ENCODE measurements at places on chromosomes 4 and X.

DNA sequence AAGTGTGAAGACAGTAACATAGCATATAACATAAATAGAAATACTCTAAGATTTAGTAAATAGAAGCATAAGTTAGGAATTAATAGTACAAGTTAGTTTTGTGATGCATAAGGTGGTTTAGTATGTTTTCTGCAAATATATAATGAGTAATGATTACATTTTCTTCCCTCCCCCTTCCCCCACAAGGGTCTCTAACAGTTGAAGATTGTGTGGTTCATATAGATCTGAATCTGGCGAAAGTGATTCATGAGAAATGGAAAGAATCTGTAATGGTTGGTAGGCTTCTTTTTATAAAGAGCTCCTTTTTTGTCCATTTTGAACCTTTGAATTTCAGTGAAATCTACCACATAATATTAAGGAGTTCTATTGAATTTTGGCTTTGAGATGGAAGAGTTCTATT lies 66.3 kb downstream of the N4BP2 start:
- no peak for DNase-seq

DNA sequence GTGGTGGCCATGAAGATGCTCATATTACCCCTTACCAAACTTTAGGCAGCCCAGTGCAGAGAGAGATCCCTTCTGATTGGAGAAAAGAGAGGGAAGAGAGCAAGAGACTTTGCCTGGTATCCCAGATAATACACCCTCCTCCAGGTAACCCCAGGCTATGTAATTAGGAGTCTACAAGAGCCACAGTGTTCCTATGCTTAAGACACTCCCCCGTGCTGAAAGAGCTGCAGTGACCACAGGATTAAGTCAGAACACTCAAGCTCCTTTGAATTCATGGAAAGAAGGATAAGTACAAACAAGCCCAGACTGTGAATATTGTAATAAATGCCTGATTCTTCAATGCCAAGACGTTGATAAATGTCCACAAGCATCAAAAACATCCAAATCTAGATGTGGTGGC lies 41.4 kb downstream of the PABPC4L start:
- no peak for DNase-seq

- no peak for DNase-seq
Measured at GRCh38 chr4:121009578-121010478, 62.5 kb downstream of the NDNF start.

DNA sequence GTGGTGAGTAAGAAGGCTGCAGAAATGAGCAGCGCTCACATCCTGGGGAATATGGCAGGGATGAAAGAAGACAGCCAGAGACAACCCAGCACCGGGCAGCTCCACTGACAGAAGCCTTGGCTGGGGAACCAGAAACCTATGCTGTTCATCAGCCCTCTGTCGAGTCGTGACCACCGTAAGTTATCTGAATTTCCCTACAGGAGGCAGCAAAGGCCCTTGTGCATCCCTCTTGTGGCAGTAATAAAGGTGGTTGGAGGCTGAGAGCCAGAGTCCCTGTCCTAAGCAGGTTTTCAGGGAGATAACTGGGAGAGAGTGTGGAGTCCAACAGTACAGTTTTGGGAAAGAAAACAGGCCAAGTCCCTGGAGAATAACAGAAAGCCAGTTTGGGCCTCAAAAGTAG lies 194.0 kb upstream of the BOD1L1 start:
- no peak for DNase-seq

DNA sequence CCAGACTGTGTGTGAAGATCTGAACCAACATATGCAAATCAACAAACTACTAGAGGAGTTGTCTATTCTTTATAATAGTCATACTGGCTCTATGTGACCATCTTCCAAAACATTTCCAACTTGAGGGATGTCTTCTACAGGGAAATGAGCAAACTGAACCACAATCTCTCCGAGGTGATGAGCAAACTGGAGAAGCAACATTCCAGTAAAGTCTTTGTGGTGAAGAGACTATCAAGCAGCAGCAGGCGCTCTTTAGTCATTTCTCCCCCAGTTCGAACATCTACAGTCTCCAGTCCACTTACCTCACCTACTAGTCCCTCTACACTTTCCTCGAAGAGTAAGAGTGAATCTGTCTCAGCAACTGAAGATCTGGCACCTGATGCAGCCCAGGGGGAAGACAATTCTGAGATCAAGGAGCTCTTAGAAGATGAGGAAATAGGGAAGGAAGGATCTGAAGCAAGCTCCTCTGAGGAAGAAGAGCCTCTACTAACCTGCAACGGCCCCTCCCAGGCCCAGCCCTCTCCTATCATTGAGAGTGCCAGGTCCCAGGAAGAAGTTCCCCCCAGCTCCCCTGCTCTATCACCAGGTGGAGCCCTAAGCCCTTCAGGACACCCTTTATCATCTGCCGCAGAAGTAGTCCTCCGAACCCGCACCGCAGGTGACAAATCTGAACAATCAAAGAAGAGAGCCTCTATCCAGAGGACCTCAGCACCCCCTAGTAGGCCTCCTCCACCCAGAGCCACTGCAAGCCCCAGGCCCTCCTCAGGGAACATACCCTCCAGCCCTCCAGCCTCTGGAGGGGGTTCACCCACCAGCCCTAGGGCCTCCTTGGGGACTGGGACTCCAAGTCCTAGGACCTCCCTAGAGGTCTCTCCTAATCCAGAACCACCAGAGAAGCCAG lies 98.1 kb downstream of the HNRNPD start:
- DNase-seq = no peak

DNA sequence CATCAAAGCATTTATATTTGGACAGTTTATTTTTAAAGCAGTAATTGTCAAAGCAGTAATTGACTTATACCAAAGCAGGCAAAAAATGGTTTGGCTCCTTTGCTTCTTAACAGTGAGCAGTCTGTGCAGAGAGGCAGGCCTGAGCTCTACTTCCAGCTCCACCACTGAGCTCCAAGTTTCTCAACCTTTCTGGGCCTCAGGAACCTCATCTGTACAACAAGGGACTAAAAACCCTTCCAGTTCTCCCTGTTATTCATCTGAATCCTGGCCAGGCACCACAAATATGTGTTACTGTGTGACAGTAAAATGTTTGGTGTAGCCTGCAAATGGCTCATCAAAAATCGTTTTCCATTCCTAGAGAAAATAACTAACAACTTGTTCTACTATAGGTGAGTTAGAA lies 88.7 kb upstream of the TTC29 start:
- no peak for DNase-seq

DNA sequence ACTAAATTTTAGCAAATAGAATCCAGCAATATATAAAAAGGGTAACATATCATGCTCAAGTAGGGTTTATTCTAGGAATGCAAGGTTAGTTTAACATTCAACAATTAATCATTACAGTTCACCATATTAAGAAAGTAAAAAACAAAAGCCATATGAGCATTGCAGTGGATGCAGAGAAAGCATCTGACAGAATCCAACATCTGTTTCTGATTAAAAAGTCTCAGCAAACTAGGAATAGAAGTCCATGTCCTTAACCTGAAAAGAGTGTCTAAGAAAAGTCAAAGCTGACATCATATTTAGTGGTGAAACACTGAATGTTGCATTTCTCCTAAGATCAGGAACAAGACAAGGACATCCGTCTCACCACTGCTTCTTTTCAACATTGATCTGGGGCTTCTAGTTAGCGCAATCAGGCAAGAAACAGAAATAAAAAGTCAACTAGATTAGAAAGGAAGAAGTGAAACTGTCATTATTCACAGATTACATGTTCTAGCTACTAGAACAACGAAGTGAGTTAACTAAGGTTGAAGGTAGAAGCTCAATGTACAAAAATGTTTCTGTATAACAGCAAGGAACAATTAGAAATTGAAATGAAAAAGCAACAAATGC lies 49.3 kb downstream of the MRPL1 start:
- no peak for DNase-seq

GRCh38 chr4:39834269-39834668 lies 136.3 kb downstream of the UBE2K start:
- DNase-seq = no peak

DNA sequence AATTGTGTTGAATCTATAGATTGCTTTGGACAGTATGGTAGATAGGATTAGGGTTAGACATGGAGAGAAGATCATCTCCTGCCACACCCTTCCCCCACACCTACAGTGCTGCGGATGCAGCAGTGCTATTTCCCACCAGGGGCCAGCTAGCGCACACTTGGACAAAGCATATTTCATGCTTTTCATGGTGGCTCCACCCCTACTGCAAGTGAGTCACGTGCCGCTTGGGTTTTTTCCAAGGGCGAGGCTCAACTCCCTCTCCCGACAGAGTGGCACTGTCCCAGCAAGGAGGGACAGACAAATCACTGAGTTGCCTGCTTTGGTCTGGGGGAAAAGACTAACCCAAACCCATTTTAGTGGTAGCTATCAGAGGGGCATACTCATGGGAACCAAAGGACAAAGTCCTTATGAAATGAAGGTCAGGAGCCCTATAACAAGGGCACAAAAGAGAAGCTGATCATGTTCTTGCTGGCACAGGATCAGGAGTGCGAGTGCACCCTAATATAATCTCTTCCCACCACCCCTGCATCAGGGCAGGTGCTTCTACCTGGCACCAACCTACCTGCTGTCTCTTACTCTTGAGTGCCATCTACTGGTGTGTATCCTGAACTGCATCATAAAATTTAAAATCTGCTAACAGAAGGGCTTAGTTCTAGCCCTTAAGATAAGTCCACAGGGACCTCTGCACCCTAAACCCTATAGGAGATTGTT lies 55.1 kb upstream of the PGAM4 start:
- DNase-seq = no peak

DNA sequence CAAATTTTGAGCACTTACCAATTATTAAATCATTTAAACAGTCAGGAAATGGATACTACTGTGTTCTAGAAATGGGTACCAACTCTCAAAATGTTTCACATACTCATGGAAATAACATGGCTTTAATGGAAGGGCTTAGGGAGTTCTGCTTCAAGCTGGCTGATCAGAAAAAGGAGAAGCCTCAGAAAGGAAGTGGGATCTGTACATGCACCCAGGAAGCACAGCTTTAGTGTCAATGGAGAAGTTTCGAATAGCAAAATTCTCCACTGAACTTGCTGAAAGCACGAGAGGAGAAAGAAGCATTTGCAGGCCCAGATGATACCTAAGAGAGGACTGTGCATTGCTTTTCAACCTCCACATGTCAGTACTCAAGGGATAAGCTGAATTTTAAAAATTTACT lies 11.1 kb upstream of the HS3ST1 start:
- DNase-seq = no peak

- no peak for DNase-seq
Measured at GRCh38 chrX:151359931-151360871, 36.8 kb upstream of the VMA21 start.

DNA sequence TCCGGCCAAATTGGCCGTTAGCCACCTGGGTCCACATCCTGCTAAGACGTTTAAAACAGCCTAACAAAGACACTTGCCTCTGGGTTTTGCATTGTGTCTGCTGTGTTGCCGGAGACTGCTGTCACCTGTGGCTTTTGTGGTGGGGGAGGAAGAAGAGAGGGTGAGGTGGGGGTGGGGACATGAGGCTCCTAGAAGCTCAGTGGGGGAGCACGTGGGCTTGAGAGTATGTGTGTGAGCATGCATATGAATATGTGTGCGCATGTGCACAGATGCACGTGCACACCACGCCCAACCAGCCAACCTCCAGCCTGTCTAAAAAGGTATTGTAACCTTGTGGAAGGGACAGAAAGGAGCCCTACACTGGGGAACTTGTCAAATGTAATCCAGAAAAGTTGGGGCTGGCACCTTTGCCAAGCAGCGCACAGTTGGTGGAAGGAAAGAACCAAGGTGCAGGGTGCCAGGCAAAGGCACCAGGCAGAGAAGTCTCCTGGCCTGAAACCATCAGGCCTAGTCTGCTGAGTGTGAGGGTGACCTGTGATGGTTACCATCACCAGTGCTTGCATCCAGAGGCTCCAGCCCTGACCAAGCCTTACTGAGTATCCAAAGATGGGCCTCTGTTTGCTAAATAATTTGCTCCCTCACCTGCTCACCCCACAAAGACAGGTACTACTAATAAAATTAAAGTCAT lies 10.1 kb upstream of the SASH3 start:
- peak; percentile 75 for DNase-seq

DNA sequence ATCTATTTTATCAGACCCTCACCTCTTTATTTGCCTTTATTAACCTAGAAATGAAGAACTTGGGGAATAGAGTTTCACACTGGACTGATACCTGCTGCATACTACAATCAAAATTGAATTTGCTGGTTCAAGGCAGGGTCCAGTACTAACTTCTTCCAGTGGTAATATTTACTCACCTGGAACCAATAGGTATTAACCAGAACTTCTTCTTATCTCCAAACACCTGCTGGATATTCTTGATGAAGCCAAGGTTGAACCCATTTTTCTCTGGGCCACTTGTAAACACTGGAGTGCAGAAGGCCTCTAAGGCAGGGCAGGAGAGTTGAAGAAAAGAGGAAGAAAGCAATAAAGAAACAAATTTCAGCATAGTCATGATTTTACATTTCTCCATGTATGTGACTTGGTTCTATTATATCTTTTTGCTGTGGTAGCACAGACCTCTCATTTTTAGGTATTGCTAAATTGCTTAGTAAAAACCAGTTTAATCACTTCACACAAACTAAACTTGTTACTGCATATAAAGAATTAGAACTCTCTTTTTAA lies 101.1 kb downstream of the ZDHHC15 start:
- DNase-seq = no peak

DNA sequence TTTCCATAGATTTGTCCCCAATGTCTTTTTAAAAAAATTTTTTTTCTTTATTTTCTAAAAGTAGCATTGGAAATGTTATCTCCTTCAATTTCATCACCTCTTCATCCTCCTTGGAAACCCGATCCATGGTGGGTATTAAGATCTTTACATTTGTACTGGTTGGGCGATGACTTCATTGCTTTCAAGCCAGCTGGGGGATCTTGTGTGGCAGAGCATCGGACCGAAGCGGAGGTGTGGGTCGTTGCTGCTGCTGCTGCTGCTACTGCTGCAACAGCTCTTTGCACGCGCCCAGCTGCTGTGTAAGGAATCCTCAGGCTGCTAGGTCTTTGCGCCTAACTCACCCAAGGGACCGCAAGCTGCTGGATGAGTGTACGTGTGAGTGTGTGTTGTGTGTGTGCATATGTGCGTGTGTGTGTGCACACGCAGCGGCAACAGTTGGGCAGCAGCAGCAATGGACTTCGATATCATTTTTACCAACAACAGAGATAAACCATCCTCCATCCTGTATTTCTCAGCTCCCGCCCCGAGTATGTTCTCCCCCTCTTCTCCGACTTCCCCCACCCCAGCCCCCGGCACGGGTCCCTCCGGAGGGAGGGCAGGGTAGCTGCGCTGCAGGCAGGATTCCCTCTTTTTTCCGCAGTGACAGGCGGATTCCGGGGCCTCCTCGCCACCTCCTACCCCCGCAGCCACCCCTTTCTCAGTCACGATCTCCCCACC lies 768 bp upstream of the CDKL5 start:
- peak; percentile 4 for DNase-seq

GRCh38 chrX:136203951-136204350 lies 47.2 kb downstream of the MAP7D3 start:
- no peak for DNase-seq

All from T-helper 22 cell (primary cell).